ENCODE measurements at places on chromosomes 12 and 14.

DNA sequence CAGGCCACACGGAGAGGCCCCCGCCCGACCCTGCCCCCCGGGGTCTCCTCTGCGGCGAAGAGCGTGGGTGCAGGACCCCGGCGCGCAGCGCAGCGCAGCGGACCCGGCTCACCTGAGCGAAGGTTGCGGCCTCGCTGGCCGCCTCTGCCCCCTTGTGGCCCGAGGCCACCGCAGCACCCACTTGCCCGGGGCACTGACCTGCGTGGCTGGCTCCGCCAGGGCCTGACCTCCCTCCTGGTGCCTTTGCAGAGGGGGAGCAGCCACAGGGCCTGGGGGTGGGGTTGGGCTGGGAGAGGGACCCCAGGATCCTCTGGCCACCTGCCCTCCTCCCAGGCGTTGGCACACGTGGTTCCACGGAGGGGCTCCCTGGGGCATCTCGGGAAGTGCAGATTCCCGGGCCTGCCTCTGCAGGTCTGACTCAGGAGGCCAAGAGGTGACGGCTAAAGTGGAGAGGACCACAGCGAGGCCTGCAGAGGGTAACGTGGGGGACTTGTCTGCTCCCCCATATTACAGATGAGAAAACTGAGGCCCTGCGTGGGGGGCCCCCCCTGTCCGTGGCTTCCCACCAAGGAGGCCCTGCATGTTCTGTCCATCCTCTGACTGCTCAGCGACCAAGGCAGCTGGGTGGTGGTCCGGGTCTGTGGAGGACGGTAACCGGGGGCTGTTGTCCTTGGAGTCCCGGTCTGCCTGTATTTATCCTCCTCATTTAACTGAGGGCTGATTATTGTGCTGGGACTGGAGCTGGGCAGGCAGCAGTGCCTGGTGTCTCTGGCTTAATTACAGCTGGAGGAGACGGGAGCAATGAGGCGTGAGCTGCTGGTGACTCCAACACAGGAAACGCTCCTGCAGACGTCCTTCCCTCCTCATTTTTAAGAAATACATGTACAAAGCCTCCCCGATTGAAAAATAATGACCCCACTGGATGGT lies 67.9 kb upstream of the BEGAIN start:
- peak; percentile 54 for DNase-seq

- no peak for DNase-seq
Observed at GRCh38 chr14:100348253-100348729, 25.2 kb downstream of the SLC25A47 start.

DNA sequence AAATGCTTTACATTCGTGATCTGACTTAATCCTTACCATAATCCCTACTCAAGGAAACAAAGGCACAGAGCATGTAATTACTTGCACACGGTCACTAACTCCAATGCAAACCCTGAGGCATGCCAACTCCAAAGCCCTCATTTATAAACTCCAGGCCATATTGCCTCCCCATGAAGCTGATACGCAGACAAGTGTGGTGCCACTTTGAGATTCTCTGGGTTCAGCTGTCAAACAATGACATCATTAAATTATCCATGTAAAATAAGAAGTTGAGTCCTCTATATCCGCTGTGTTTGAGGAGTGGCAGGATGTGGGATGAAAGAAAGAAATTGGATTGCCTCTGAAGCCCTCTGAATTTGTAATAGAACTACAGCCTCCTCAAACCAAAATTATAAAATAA lies 62.8 kb downstream of the ANO4 start:
- DNase-seq = no peak

DNA sequence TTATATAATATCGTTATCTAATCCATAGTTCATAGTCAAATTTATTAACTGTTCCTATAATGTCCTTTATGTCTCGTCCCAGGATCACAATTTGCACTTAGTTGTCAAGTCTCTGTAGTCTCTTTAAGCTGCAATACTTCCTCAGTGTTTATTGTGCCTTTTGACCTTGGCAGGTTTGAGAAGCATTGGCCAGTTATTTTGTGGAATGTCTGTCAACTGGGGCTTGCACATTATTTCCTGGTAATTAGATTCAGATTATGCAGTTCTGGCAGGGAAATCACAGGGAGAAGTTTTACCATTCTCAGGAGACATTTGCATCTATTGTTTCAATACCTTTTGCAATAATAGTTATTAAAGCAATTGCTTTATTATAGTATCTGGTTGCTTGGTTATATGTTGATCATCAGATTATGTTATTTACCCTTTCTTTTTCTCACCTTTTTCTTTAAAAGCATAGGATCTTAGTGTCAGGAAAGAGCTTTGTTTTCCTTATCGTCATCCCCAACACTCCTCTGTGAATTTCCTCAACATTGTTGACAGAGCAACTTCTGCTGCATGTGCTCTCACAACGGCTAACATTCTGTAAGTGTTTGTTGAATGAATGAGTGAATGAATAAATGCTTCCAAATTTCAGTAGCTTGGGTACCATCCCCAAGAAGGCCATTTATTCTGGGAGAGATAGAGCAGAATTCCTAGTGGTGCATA lies 3.7 kb upstream of the ART4 start:
- DNase-seq = no peak

DNA sequence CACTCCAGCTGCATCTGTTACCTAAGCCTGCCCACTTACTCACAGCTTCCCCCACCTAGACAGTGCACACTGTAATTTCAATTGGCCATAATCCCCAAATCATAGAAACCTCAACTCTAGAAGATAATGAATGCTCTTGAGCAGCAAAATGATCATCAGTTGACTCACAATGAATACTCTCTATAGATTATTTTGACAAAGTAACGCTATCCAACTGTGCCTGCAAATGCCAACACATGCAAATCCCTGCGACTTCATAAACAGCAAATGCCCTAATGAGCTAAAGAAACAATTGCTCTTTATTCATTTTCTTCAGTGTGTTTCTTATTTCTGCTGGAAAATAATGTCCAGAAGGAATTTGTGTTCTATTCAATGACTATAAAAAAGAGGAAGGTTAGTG lies 319.5 kb downstream of the PAWR start:
- no peak for DNase-seq

DNA sequence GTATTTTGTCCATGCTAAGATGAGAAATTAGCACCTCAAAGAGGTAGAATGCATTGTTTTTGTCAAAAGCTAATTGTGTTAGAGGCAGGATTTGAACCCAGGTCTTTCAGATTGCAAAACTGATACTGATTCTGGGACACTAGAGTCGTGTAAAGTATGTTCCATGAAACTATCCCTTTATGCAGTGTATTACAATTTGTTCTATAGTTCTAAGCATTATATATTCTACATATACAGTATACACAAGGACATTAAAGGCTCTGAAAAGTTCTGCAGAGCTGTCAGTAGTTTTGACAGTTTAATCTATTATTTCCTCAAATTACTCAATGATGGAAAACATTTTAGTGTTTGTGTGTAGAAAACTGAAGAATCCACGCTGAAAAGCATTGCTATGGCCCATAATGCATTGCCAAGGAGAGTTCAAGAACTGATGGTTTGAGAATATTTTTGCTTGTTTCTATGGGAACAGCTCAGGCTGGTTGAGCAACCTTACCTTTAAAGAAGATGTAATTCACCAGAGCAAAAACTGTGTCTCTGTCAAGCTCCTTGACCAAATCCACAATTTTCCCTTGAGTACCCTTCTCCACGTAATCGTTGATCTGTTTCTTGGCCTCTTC lies 6.2 kb downstream of the SERPINA1 start:
- DNase-seq = no peak

- DNase-seq = no peak
Observed at GRCh38 chr14:89279649-89280232, 137.3 kb downstream of the FOXN3 start.

GRCh38 chr12:119115296-119115905 lies 63.3 kb upstream of the HSPB8 start:
- DNase-seq = peak; percentile 9

- DNase-seq = peak; percentile 83
Observed at GRCh38 chr12:113185180-113186032, at the start of the genes DDX54 and RITA1. DDX54 (minus strand) TSS chr12:113185478; CDS start chr12:113185451, 27 bp downstream. RITA1 (plus strand) TSS chr12:113185721; CDS start chr12:113186747, 1,026 bp downstream.

DNA sequence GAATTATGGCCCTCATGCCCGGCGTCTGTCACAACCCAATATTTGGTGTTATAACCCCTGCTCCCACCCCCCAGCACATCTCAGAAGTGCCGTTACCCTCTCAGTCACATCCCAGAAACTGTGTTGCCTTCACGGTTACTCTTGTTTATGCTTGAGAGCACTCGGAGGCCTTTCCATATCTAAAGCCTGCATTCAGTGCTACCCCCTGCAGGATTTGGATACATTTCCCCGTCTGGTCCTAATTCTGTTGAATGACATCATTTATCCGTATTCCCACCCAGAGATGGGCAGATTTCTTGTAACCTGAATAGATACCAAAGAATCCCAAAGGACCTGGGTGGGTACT lies 19.1 kb upstream of the FOS start:
- DNase-seq = no peak

DNA sequence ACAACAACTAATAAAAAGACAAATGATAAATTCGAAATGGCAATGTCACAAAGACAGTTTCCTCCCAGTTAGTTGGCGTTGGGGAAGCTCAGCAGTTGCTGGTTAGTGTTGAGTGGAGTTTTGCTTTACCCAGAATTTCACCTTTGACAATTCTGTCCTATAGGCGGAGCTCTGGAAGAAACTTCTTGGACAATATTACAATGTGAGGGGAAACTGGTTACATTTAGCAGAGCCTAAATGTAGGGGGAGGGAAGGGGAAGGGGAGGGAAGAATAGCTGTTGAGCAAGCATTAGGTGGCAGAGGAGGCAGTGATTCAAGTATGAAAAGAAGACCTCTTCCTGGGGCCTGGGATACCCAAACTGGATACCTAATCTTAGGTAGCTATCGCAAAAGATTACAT lies 51.4 kb downstream of the BDKRB1 start:
- DNase-seq = no peak

- DNase-seq = no peak
Observed at GRCh38 chr12:98719515-98720504, 74.7 kb downstream of the APAF1 start.

GRCh38 chr14:36076197-36076596 lies 100.3 kb downstream of the PTCSC3 start:
- no peak for DNase-seq

GRCh38 chr12:118398940-118399339 lies 22.6 kb downstream of the SUDS3 start:
- DNase-seq = no peak

- no peak for DNase-seq
Observed at GRCh38 chr12:49108958-49109404, 1.7 kb downstream of the LMBR1L start.

DNA sequence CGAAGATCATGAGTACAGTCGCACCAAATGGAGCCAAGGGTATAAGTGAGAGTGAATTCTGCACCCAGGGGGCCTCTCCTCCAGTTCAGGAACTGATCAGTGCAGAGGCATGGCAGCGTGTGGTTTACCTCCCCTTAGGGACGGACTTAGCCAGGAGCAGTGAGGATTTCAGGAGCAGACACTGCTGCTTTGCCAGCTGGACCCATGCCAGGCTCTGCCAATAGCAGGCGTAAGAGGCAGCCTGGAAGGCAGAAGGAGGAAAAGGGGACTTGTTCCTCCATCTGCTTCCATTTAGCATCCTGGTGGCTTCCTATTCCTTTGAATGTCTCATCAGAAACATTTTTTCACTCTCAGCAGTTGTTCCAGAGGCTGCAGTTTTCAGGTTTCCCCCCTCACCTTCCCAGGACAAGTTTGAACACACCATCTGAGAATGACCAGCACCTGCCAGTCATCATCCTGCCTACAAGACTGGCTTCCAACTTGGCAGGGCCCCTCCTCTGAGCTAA lies 137.0 kb upstream of the LMNTD1 start:
- no peak for DNase-seq

- no peak for DNase-seq
Observed at GRCh38 chr14:58060898-58061297, 91.1 kb downstream of the ARMH4 start.

DNA sequence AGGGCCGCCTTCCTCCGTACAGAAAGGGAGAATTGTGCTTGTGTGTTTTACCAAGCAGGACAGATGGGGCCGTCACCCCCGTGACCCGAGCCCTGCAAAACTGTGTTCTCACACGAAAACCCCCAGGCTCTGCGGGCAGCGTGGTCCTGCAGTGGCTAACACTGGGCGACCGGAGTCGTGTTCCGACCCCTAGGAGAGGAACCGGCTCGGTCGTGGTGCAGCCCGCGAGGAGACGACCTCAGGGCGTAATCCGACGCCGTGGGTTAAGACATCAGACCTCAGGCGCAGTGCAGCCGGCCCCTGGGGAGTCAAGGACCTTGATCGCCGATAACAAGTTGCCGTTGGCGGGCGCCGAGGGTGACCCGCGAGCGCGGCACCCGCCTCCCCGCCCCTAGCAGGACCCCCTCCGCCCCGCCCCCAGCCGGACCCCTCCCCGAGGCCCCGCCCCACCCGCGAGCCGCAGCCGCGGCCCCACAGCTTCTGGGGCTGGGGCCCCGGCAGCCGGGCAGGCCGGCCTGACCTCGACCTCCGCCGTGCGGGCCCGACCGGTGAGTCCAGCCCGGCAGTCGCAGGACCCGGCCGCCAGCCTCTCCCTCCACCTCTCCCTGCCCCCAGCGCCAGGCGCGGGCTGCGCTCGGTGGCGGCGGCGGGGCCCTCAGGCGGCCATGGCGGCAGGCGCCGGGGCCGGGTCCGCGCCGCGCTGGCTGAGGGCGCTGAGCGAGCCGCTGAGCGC lies at the start of gene CHPT1:
CHPT1 (plus strand) TSS at position 444 of the 733 bp plus-strand sequence; CDS start at position 666, 222 bp downstream.
- peak; percentile 79 for DNase-seq

DNA sequence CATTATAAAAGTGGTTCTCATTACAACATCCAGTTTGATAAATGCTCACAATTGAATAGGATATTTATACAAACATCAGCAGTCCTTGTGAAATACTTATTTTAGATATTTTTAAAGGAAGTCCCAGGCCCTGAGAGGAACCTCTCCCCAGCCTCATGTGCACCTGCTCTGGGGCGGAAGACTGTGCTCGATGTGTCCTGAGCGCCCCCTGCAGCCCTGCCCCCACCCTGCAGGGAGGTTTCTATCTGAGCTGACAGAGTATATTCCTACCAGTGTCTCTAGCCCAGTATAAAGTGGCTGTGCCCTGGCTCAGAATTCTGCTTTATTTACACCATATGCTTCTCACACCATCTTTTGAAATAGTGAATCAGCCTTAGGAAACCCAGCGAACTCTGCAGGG lies 1349.1 kb downstream of the TMEM121 start:
- peak; percentile 53 for DNase-seq

DNA sequence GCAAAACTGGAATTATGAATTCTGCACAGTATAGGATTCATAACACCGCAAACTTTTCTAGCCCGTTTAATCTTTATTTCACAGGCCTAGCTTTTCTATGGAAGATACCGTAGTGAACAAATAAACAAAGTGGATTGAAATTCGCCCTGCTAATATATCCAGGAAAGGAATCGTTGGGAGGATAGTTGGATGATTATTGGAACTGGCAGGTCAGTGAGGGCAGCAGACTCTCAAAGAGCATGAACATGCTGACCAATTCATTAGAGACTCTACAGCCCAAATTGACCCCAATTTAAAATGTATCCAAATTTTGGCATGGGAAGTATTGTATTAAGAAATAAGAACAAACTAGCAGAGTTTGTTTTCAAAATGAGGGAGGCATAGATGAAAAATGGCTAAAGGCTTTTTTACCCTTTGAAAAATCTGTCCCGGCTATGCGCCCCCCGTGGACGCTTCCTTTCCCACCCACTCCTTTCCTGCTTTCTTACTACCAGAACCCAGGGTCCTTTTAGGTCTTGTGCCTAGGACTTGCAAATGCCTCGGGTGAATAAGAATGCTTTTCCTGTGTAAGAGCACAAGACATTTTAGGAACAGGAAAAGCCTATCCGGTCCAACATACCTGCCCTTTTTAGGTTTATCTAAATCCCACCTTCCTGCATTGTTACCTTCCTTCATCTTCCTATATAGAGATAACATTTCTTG lies 84.6 kb upstream of the PTPRB start:
- no peak for DNase-seq

Data from CD4-positive, alpha-beta T cell treated with Interleukin-6 for 4 hours (primary cell).